ENCODE measurements at places on chromosomes 16 and 17.

DNA sequence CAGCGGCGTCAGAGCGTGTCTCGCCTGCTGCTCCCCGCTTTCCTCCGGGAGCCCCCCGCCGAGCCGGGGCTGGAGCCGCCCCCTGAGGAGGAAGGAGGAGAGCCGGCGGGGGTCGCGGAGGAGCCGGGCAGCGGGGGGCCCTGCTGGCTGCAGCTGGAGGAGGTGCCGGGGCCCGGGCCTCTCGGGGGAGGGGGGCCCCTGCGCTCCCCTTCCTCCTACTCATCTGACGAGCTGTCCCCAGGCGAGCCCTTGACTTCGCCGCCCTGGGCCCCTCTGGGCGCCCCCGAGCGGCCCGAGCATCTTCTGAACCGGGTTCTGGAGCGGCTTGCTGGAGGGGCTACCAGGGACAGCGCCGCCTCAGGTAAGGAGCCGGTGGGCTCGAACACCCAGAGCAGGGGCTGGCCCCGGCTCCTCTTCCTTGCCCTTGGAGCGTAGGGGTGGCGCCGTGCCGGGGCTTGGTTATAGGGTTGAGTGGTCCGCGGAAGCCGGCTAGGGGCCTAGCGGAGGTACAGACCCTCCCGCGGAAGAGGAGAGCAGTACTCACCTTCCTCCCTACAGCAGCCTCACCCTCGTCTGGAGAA, 841 bp downstream of the RAPGEFL1 start:
- H3K27ac ChIP-seq, result no peak overlapping the region
- DNase-seq, result peak; percentile 27
- H3K4me1 ChIP-seq, result peaks cover 10% of the 10 kb centered on the region
- no peaks in the 10 kb centered on the region for H3K27me3 ChIP-seq
- peaks cover 20% of the 10 kb centered on the region for H3K36me3 ChIP-seq

DNA sequence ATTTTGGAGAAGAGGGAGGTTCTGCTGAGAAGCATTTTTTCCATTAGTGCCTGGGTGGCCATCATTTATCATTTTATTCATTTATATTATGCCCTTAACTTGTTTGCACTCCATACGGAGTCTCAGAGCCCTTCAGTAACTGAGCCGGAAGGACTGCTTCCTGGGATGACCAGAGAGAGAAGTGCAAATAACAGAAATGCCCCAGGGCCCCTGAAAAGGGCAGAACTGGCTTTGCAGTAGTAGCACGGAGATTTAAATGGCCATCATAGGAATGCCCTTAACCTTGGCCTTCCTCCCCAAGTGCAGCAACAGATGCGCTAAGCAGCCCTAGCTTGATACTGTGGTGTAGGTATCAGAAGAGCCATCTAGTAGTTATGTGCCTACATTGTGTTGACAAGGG, 58.5 kb downstream of the NUP93 start:
- H3K36me3 ChIP-seq, result peaks cover 6% of the 10 kb centered on the region
- no peak overlapping the region for H3K27ac ChIP-seq
- H3K4me3 ChIP-seq, result no peak overlapping the region
- no peaks in the 10 kb centered on the region for H3K27me3 ChIP-seq
- peaks cover 2% of the 10 kb centered on the region for H3K4me1 ChIP-seq

DNA sequence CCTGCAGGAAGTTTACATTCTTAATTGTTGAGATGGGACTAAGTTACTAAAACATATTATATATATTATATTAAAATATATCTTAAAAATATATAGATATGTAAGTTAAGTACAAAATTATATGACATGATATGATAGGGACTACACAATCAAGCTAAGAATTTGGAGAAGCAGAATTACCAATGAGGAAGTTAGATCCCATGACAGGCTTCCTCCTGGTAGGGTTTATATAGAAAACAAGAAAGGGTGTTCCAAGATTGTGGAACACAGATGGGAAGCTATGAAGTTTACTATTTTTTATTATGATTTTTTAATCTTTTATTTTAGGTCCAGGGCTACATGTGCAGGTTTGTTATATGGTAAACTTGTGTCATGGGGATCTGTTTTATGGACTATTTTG, 260.8 kb upstream of the ZFHX3 start:
- H3K27ac ChIP-seq, result no peak overlapping the region
- H3K4me1 ChIP-seq, result no peaks in the 10 kb centered on the region
- H3K27me3 ChIP-seq, result no peaks in the 10 kb centered on the region
- no peaks in the 10 kb centered on the region for H3K36me3 ChIP-seq
- no peak overlapping the region for H3K4me3 ChIP-seq

DNA sequence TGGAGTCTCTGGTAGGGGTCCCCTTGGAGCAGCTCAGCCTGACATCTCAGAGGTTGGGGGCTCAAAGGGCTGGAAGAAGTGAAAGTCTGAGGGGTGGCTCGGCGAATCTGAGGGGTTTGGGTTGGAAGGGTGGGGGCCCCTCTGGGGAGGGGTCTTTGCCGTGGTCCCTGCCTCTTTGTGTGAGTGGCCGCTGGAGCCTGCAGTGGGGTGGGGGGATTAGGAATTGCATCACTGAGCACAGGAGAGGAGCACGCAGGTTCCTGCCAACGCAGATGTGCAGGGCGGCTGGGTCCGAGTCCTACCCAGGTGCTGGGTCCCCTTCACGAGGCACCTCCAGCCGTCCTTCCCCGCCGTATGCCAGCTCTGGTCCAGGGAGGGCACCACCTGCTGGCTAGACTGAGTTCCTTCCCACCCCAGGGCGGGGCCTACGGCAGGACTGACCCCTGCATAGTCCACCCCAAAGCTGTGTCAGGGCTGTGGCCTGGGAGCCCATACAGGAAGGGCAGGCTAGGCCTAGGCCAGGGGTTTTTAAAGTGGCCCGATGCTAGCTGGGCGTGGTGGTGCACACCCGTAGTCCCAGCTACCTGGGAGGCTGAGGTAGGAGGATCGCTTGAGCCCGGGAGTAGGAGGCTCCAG, 9.9 kb downstream of the FMNL1 start:
- H3K27me3 ChIP-seq, result no peaks in the 10 kb centered on the region
- H3K4me1 ChIP-seq, result peaks cover 89% of the 10 kb centered on the region
- peaks cover 50% of the 10 kb centered on the region for H3K36me3 ChIP-seq
- H3K4me3 ChIP-seq, result no peak overlapping the region
- peak overlapping the region; percentile 99 for H3K27ac ChIP-seq

- H3K27me3 ChIP-seq, result peaks cover 41% of the 10 kb centered on the region
- no peak overlapping the region for H3K27ac ChIP-seq
- DNase-seq, result no peak
These were observed 9.7 kb upstream of the ANKS4B start for GRCh38 chr16:21223787-21224186.

GRCh38 chr17:50550661-50551432, 3.9 kb downstream of the SPATA20 start:
- H3K4me3 ChIP-seq, result no peak overlapping the region
- peaks cover 14% of the 10 kb centered on the region for H3K4me1 ChIP-seq
- H3K27me3 ChIP-seq, result no peaks in the 10 kb centered on the region
- DNase-seq, result no peak

DNA sequence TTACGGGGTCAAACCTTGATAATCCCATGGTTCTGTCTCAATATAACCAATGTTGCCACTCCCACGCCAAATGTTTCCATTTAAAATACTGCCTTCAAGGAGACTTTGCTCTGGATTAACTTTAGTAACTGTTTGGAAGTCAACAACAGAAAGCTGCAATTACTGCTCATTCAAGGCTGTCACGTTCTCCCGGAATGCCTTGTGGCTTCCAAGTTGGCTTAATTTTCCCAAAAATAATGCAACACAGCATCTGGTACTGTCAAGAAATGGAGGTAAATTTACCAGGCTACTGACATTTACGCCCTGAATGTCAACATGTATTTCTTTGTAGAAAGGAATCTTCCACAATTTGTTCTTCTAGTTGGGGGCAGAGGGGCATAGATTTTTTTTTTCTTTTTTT, 38.2 kb downstream of the GPRC5B start:
- no peak overlapping the region for H3K27ac ChIP-seq
- no peaks in the 10 kb centered on the region for H3K27me3 ChIP-seq
- no peak for DNase-seq
- H3K4me1 ChIP-seq, result no peaks in the 10 kb centered on the region
- H3K36me3 ChIP-seq, result no peaks in the 10 kb centered on the region
- no peak overlapping the region for H3K4me3 ChIP-seq

- no peak overlapping the region for H3K4me3 ChIP-seq
- no peak for DNase-seq
- H3K27ac ChIP-seq, result peak overlapping the region; percentile 92
These were observed 47.6 kb downstream of the NLRC5 start for GRCh38 chr16:57036945-57037344.

GRCh38 chr16:1772362-1772907, at the start of gene EME2:
Gene EME2 (plus strand): TSS chr16:1772810. CDS start chr16:1773228, 418 bp downstream.
- H3K4me3 ChIP-seq, result peak within 1 kb of the TSS; percentile 87
- no peaks in the 10 kb centered on the region for H3K27me3 ChIP-seq
- H3K36me3 ChIP-seq, result peaks cover 38% of the 10 kb centered on the region
- DNase-seq, result peak; percentile 31
- H3K4me1 ChIP-seq, result peaks cover 24% of the 10 kb centered on the region

- H3K4me1 ChIP-seq, result no peaks in the 10 kb centered on the region
- no peaks in the 10 kb centered on the region for H3K27me3 ChIP-seq
- no peak overlapping the region for H3K4me3 ChIP-seq
- no peak overlapping the region for H3K27ac ChIP-seq
- DNase-seq, result no peak
These were observed 171.7 kb downstream of the LAT start for GRCh38 chr16:29156511-29156910.

DNA sequence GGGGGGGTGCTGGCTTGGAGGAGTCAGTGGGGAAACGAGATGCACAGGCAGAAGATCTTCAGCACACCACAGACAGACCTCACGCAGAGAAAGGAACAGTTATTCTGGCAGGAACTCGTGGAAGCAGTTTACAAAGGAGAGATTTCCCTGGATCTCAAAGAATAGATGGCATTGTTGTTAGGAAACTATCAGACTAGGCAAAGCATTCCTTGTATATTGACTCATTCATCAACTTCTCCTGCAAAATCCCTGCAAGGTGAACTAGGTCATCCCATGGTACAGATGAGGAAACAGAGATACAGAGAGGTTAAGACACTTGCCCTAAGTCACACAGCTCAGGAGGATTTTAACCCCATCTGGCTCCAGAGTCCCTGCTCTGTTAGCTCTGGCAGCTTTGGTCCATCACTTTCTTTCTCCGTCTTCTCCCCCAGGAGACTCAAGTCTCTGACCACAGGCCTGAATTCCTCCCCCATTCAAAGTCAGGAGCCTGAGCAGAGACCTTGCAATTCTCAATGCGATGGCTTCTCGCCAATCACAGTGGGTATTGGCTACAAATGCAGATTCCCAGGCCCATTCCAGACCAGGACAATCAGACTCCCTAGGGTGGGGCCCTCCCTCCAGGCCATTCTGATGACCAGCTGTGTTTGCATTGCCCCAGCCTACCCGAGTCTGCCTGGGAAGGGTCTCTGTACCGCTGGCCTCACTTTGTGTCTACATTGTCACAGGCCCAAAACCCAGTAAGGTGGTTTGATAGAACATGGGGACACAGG, 56.4 kb downstream of the LITAF start:
- H3K36me3 ChIP-seq, result no peaks in the 10 kb centered on the region
- H3K4me1 ChIP-seq, result no peaks in the 10 kb centered on the region
- peaks cover 6% of the 10 kb centered on the region for H3K27me3 ChIP-seq
- no peak overlapping the region for H3K4me3 ChIP-seq

DNA sequence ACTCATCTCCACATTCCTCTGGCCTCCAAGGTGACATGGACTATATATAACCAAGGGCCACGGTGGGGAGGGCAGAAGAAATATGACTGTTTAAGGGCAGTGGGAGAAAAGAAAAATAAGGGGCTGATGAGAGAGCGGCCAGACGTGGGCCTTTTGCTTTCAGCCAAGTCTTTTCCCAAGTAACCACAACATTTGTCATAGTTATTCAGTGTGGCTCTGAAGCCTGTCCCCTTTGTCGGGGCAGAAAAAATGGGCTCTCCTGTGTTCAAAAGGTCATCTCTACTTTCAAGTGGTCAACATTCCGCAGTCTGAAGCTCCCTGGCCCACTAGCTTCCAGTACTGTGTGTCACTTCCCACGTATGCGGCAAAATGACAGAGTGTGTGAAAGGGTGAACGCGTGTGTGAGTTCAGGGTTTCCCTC, 245.4 kb downstream of the NTN1 start:
- no peaks in the 10 kb centered on the region for H3K4me1 ChIP-seq
- H3K27ac ChIP-seq, result no peak overlapping the region
- H3K36me3 ChIP-seq, result peaks cover 16% of the 10 kb centered on the region
- DNase-seq, result no peak
- H3K4me3 ChIP-seq, result no peak overlapping the region

GRCh38 chr16:28986046-28986445, 1.2 kb downstream of the LAT start:
- no peak overlapping the region for H3K27ac ChIP-seq
- peaks cover 13% of the 10 kb centered on the region for H3K4me1 ChIP-seq
- H3K4me3 ChIP-seq, result no peak overlapping the region
- no peak for DNase-seq
- H3K36me3 ChIP-seq, result peaks cover 50% of the 10 kb centered on the region
- no peaks in the 10 kb centered on the region for H3K27me3 ChIP-seq

- H3K4me1 ChIP-seq, result peaks cover 16% of the 10 kb centered on the region
- H3K27me3 ChIP-seq, result peaks cover 3% of the 10 kb centered on the region
- H3K27ac ChIP-seq, result no peak overlapping the region
- peaks cover 35% of the 10 kb centered on the region for H3K36me3 ChIP-seq
These were observed 3.5 kb downstream of the PABPN1L start for GRCh38 chr16:88862968-88863367.

GRCh38 chr16:25978218-25978617, 286.5 kb downstream of the HS3ST4 start:
- no peak for DNase-seq
- H3K4me1 ChIP-seq, result no peaks in the 10 kb centered on the region
- peaks cover 4% of the 10 kb centered on the region for H3K27me3 ChIP-seq

DNA sequence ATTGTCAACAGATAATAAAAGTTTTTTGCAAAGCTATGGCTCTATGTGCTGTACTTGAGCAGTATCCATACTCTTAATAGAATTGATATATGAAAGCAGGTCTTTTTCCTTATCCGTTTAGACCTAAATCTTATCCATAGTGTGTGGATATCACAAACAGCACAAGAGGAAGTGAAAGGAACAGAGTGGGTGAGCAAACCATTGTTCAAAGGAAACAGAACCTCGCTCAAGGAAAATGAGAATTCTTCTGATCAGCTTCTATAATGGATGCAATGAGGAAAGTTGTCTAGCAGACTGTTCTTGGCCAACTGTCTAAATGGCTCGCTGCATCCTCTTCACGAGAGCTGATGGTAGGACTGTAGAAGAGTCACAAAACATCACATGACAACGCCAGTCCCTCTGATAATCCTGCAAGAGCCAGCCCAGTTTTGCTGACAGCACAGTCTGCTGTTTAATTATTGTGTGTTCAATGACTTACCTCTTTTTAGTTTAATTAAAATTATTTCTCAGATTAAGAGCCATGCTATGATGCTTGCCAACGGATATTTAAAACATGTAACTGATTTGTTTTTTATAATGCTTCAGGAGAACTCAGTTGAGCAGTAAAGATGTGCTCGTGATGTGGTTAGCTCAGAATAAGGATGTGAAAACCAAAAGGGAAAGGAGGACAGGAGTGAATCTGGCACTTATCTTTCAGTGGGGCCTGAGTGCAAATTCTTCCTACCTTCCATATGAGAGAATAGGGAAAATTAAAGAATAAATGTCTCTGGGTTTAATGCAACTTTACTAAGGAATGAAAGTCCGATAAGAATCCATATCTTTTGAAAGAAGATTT, 38.5 kb downstream of the WWOX start:
- H3K36me3 ChIP-seq, result no peaks in the 10 kb centered on the region
- H3K27me3 ChIP-seq, result no peaks in the 10 kb centered on the region
- H3K27ac ChIP-seq, result no peak overlapping the region

- H3K4me3 ChIP-seq, result no peak overlapping the region
- peaks cover 3% of the 10 kb centered on the region for H3K36me3 ChIP-seq
- no peaks in the 10 kb centered on the region for H3K27me3 ChIP-seq
These were observed 20.7 kb upstream of the TVP23A start for GRCh38 chr16:10839279-10839666.

- no peak for DNase-seq
- no peaks in the 10 kb centered on the region for H3K27me3 ChIP-seq
- no peak overlapping the region for H3K4me3 ChIP-seq
- H3K4me1 ChIP-seq, result no peaks in the 10 kb centered on the region
- H3K36me3 ChIP-seq, result peaks cover 47% of the 10 kb centered on the region
These were observed 9.7 kb downstream of the USB1 start for GRCh38 chr16:58010886-58011285.

Data from activated B cell treated with CpG ODN at 0.5 μM for 24 hours (primary cell).